Hematopoietic multipotent progenitor cell (in vitro differentiated cells): ENCODE measurements at places on chromosomes 13 and 19. TPM values are rescaled to one million over a fixed set of nuclear protein-coding genes. Genes with fewer than 3 reads are reported as not detected.

Gene IRGC
- total RNA-seq: not detected

Gene ZNF160
- total RNA-seq: 33.4 TPM

Gene RNF17
- total RNA-seq: not detected

Gene DIRAS1
- total RNA-seq: 7.3 TPM

Gene KMT5C
- total RNA-seq: 22.4 TPM

Gene KASH5
- 0.27 TPM for total RNA-seq

Gene PDX1
- total RNA-seq: not detected

GRCh38 chr13:77480066-77480465, 55.4 kb upstream of the SCEL start:
- DNase-seq: no peak

- no peak for DNase-seq
Measured at GRCh38 chr13:76533251-76533650, 353.0 kb downstream of the KCTD12 start.

GRCh38 chr13:98195054-98195791, 18.2 kb upstream of the RNF113B start:
- no peak for DNase-seq

- no peak for DNase-seq
Measured at GRCh38 chr13:111992911-111993310, 74.0 kb upstream of the SOX1 start.

DNA sequence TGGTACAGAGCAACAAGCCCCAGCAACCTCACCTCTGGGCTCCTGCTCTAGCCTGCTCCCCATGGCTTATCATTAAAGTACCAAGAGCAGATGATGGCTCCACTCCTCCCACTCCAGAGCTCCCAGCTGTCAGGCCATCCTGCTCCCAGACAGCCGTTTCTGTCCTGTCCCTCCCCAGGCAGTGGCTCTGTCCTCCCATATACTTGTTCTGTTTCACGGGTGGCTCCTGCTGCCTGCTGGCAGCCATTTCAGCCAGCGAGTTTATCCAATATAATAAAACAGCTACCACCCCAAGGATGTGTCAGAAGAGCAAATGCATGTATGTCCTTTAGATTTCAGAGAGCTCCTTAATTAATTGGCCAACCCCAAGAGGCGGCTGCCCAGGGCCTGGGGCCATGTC, 79.4 kb upstream of the VSTM2B start:
- no peak for DNase-seq

DNA sequence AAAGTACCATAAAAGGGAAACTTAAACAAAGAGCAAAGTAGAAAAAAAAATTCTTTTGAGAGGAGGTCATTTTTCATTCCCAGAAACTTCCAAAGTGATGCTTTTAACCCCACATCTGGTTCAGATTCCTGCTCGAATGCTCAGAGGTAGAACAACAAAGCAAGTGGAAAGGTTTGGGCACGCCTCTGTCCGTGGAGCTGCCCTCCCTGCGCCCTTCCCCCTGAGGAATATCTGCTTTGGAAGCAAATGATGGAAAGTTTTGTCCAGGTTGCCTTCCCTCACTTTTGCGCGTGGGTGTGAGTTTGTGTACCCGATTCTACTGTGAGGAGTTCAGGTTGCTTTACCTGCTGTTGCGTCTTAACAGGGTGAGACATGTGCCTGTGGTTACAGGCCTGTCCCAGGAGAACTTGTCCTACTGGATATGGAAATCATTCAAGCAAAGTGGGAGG, 110.2 kb downstream of the KLF5 start:
- DNase-seq: no peak

DNA sequence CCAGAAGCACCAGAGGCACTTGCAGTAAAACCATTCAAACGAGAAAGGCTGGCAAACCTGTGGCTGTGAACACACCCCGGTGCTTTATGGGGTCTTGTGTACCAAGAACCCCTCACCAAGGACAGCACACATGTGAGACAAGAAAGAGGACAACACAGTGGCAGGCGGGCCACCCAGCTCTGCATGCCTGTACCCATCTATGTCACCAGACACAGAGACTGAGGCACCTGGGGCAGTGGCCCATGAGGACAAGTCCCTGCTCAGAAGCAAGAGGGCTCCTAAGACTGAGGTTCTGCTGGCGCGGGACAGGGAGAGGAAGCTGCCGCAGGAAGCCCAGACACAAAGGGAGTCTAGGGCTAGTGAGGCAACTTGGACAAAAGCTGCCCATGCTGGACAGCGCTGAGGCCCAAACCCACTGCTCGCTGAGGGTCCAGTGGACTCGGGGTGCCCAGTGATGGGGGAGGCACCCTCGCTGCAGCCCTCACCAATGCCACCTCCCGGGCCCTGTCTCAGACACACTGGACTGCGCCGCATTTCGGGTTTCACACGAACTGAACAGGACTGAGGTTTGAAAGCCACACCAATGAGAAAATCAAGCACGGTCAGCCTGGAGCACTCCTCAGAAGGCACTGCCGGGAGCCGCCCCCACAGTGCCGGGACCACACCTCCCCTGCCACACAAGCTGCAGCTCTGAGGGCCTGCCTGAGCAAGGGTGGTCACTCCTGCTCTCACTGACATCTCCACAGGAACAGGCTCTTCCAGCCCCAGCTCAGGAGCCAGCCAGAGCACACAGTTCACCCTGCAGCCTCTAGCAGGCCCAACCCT, 232.7 kb downstream of the TUBA3C start:
- DNase-seq: no peak

GRCh38 chr13:50797091-50797490, 46.4 kb downstream of the DLEU7 start:
- no peak for DNase-seq

DNA sequence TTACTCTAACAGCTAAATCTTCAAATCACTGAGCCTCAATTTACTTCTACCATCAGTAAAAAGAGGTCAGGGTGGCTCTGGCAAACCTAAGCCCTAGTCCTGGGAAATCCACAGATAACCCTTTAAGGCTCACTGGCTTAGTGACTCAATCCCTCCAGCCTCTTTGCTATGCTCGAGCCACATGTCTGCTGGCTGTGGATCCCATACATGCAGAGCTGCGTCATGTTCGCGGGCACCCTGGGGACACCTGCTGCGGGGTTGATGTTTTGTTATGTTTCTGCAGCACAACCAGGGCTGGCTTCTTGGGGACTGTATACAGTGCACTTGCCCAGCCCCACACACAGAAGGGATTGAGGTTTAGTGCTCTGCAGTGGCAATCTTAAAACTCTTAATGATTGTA, 41.6 kb upstream of the C13orf42 start:
- no peak for DNase-seq

GRCh38 chr13:110183910-110184309, 123.0 kb downstream of the COL4A1 start:
- DNase-seq: no peak

GRCh38 chr19:5207806-5208205, 132.8 kb downstream of the PTPRS start:
- no peak for DNase-seq

GRCh38 chr13:99425485-99426341, 75.6 kb upstream of the TM9SF2 start:
- no peak for DNase-seq

- no peak for DNase-seq
Measured at GRCh38 chr19:38919837-38920601, 8.0 kb upstream of the CCER2 start.

DNA sequence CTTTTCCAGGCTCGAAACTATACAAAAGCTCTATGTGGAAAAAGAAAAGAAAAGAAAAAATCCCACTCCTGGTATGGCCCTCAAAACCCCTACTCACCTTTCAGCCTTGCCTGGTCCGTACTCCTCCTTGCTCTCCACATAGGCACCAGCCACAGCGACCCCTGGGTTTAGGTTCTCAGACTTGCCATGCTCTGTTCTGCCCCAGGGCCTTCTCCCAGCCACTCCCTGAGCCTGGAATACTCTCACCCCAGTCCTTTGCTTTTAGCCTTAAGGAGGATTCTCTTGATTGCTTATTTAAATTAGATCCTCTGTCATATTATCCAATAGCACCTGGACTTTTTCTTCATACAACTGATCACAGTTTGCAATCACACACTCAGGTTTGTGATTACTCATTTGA, 522.5 kb downstream of the DIAPH3 start:
- no peak for DNase-seq

- no peak for DNase-seq
Measured at GRCh38 chr13:40472427-40473220, 193.8 kb downstream of the FOXO1 start.
